Naive thymus-derived CD8-positive, alpha-beta T cell (primary cell): ENCODE measurements at places on chromosomes 5 and 9. TPM values are rescaled to one million over a fixed set of nuclear protein-coding genes. Genes with fewer than 3 reads are reported as not detected.

- no peaks in the 10 kb centered on the region for H3K36me3 ChIP-seq
- H3K4me1 ChIP-seq = peaks cover 1% of the 10 kb centered on the region
- H3K4me3 ChIP-seq = no peak overlapping the region
- no peaks in the 10 kb centered on the region for H3K27me3 ChIP-seq
Measured at GRCh38 chr5:96509316-96509715, 76.3 kb upstream of the PCSK1 start.

DNA sequence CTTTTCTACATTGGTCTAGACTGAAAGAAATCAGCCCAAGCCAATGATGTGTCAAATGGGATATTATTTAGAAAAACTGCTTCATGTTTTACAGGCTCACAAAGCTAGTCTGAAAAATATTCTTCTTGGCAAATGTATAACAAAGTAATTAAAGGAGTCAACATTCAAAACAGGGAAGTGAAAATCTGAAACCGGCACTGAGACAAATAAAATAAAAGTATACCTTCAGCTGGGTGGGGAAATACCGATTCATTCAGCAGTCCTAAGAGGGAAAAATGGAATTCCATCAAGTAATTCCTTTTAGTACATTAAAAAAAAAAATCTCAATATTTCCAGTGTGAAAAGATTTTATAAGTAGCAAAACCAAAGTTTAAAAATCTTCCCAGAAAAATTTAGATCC lies 259.6 kb upstream of the SLC24A2 start:
- H3K4me3 ChIP-seq = no peak overlapping the region
- H3K27me3 ChIP-seq = no peaks in the 10 kb centered on the region
- DNase-seq = no peak

- no peaks in the 10 kb centered on the region for H3K27me3 ChIP-seq
- DNase-seq = no peak
- H3K27ac ChIP-seq = no peak overlapping the region
- no peaks in the 10 kb centered on the region for H3K36me3 ChIP-seq
- no peak overlapping the region for H3K4me3 ChIP-seq
Measured at GRCh38 chr5:44246986-44247385, 142.2 kb downstream of the FGF10 start.

GRCh38 chr5:84197538-84197937 lies 187.1 kb downstream of the EDIL3 start:
- no peak for DNase-seq
- H3K4me1 ChIP-seq = no peaks in the 10 kb centered on the region
- no peak overlapping the region for H3K4me3 ChIP-seq
- H3K27me3 ChIP-seq = no peaks in the 10 kb centered on the region
- no peak overlapping the region for H3K27ac ChIP-seq

- no peak overlapping the region for H3K4me3 ChIP-seq
- no peak for DNase-seq
- no peak overlapping the region for H3K27ac ChIP-seq
- H3K27me3 ChIP-seq = peaks cover 4% of the 10 kb centered on the region
- H3K4me1 ChIP-seq = no peaks in the 10 kb centered on the region
Measured at GRCh38 chr5:115387816-115388215, 91.4 kb upstream of the CCDC112 start.

DNA sequence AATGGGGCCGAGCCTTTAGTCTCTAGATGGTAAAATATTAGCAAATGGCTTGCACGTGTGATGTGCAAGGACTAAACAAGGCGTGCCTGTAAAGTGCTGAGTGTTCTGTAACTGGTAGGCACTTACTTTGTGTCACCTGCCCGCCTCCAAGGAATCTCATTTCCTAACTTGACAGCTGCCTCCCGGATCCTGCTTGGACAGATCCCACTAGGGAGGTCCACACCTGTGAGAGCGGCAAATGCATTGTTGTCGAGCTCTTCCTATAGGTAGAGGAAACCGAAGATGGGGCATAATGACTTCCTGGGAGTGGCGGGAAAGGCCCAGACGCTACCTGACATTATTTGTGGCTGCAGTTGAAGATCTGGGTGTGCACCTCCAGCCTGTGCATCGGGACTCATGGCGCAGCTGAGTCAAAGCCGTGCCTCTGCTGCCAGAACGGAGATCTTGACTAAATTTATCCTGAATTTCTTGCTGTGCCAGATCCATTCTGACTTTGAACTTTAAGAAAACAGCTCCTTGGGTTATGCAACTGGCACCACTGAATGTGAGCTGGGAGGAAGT lies 79.8 kb downstream of the TENT4A start:
- H3K4me3 ChIP-seq = peak overlapping the region; percentile 68
- peaks cover 4% of the 10 kb centered on the region for H3K4me1 ChIP-seq
- H3K27ac ChIP-seq = peak overlapping the region; percentile 89
- no peak for DNase-seq
- H3K36me3 ChIP-seq = no peaks in the 10 kb centered on the region

DNA sequence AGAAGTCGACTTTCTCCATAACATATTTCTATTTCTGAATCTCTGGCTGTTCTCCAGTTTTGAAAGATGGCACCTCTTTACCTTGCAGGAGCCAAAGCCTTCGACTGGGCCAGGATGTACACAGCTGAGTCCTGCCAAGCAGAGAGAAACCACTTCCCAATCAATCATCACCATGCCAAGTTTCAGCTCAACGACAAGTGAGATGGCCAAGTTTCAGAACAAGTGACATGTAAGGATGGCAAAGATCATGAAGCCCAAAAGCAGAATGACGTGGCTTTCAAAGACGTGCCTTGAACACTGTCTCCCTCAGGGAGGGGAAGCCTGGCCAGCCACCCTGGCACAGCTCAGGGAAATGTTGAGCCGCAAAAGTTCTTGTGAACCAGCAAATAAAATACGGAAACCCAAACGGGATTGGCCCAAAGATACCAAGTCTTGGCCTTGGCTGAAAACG lies 17.7 kb downstream of the STK10 start:
- H3K4me1 ChIP-seq = peaks cover 50% of the 10 kb centered on the region
- peak overlapping the region; percentile 90 for H3K27ac ChIP-seq
- peak overlapping the region; percentile 65 for H3K4me3 ChIP-seq
- peaks cover 2% of the 10 kb centered on the region for H3K36me3 ChIP-seq
- no peaks in the 10 kb centered on the region for H3K27me3 ChIP-seq
- no peak for DNase-seq

GRCh38 chr5:154254896-154255295 lies 64.4 kb downstream of the GALNT10 start:
- peaks cover 43% of the 10 kb centered on the region for H3K36me3 ChIP-seq
- H3K4me1 ChIP-seq = peaks cover 13% of the 10 kb centered on the region
- H3K4me3 ChIP-seq = no peak overlapping the region
- H3K27ac ChIP-seq = no peak overlapping the region
- no peaks in the 10 kb centered on the region for H3K27me3 ChIP-seq
- no peak for DNase-seq

GRCh38 chr5:73370640-73371583 lies 77.7 kb downstream of the FOXD1 start:
- H3K4me1 ChIP-seq = no peaks in the 10 kb centered on the region
- H3K4me3 ChIP-seq = no peak overlapping the region
- H3K27ac ChIP-seq = no peak overlapping the region
- H3K27me3 ChIP-seq = peaks cover 92% of the 10 kb centered on the region
- H3K36me3 ChIP-seq = peaks cover 5% of the 10 kb centered on the region

DNA sequence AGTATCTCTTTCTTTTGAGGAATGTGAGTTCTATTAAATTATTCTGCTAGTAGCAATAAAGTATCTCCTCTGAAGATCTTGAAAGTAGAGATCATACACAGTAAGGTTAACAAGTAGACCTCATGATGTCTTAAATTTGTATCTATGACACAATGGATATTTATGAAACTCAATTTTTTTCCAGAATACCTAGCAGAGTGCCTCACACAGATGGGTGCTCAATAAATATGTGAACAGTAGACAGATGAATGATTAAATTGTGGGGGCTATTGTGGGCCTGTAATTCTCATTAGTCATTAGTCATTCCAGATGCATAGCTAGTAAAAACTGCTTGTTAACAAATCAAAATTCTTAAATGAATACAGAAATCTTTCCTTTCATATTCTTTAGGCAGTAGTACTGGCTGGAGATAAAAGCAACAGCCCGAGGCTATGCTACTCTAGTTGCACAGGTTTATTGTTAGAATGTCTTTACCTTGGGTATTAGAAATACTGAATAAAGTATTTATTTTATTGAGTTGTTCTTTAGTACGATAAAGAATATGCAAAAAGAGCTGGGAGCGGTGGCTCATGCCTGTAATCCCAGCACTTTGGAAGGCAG lies 22.0 kb downstream of the CHD1 start:
- peak overlapping the region; percentile 13 for H3K27ac ChIP-seq
- peaks cover 20% of the 10 kb centered on the region for H3K4me1 ChIP-seq
- H3K36me3 ChIP-seq = peaks cover 13% of the 10 kb centered on the region
- H3K4me3 ChIP-seq = no peak overlapping the region

GRCh38 chr5:37838152-37838932 lies 1.5 kb downstream of the GDNF start:
- peaks cover 20% of the 10 kb centered on the region for H3K4me1 ChIP-seq
- peak overlapping the region; percentile 60 for H3K4me3 ChIP-seq
- no peak for DNase-seq
- peaks cover 73% of the 10 kb centered on the region for H3K27me3 ChIP-seq
- H3K36me3 ChIP-seq = no peaks in the 10 kb centered on the region
- H3K27ac ChIP-seq = no peak overlapping the region

GRCh38 chr9:91714020-91714806 lies 235.8 kb downstream of the ROR2 start:
- H3K36me3 ChIP-seq = peaks cover 5% of the 10 kb centered on the region
- no peak for DNase-seq
- peaks cover 27% of the 10 kb centered on the region for H3K27me3 ChIP-seq
- peaks cover 11% of the 10 kb centered on the region for H3K4me1 ChIP-seq
- peak overlapping the region; percentile 69 for H3K4me3 ChIP-seq
- no peak overlapping the region for H3K27ac ChIP-seq

Gene ROPN1L
- total RNA-seq = not detected

Gene OTULIN
- total RNA-seq = 68.1 TPM

Gene ABCA1
- 0.65 TPM for total RNA-seq

Gene ORM2
- not detected for total RNA-seq

Gene SLC6A18
- not detected for total RNA-seq

Gene FUT7
- 0.13 TPM for total RNA-seq
